Non-pigmented ciliary epithelial cell (primary cell): ENCODE measurements at places on chromosomes 7 and 10.

DNA sequence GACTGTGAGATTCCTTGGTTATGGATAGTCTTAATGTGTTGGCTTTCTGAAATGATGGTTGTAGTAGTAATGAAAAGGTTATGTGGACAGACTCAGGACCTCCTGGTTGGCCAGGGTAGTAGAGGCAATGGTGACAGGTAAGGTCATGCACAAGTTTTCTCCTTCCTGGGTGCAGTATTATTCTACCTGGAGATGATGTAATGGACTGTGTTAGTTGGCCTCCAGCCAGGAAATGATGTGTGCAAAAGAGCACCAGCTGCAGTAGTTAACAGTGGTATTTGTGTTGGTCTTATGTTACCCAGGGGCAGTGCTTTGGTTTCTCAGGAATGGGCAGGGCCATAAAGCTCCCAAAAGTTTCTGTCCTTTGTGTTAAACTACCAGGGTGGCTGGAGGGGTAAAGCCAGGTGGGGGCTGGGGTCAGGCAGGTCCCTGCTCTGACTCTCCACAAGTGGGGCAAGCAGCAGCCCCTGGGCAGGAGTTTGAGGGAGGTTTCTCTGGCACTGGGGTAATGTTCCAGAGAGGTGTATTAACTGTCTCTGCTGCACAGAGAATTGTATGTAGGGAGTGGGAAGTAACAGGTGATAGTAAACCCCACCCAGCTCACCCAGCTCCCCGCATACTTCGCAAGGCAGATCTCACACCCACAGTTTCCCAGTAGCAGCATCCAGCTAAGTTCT lies 36.3 kb downstream of the GPR22 start:
- no peak for DNase-seq

DNA sequence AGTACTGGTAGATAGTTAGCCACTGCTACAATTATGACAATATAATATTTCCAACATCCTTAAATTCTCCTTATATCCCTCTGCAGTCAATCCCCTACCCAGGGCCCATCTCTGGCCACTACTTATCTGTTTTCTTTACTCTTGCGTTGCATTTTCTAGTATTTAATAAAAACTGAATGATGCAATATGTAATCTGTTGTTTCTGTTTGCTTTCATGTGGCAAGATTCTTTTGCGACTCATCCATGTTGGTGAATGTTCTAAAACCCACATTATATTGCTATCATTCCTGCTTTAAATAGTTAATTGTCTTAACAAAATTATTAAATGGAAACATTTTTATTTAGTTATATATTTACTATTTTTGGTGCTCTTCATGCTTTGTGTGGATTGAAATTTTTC lies 338.5 kb downstream of the MDFIC start:
- DNase-seq, result no peak

- DNase-seq, result no peak
Observed at GRCh38 chr10:95031656-95032055, 37.6 kb downstream of the CYP2C8 start.

DNA sequence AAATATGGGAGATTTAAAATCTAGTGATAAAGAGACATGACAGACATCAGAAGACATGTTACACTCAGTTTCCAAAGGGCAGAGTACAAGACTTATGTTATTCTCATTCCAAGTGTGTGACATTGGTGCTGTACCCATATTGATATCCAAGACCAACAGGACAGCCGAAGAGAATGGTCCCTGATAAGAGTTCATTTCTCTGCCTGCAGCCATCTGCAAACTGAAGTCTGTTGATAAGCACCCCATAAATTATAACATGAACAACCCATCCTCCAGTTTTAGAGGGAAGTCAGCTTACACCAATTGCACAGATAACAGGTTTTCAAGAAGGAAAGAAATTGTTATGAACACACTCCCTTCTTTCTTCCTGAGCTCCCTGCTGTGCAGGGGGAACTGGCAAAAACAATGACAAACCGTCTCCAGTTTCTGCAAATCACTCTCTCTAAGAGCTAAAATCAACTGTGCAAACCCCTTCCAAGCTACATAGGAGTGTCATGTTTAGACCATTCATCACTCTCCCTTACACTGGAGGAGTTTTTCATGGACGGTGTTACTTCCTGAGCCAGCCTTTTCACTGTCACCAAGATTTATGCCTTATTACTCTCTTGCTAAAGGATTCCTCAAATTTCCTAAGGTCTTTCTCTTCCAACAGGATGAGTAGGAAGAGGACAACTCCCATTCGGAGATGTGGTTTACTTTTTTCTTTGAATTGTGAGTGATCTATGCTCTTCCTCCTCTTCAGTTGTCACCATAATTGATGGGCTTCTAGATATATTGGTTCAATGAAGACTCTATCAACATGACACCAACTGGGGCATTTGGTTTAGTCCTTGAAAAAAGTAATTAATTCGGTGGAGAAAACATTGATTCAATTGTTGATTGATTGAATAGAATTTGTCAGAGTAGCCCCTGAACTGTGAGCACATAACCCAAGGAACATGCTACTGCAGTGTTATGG lies 80.3 kb upstream of the FAM171A1 start:
- no peak for DNase-seq

GRCh38 chr10:131258256-131258655 lies 53.3 kb downstream of the TCERG1L start:
- no peak for DNase-seq
